ENCODE measurements at places on chromosomes 7 and 10.

GRCh38 chr7:143406002-143406357, 2.7 kb downstream of the EPHA1 start:
- DNase-seq = no peak

GRCh38 chr7:158676171-158676840, 28.3 kb downstream of the NCAPG2 start:
- no peak for DNase-seq

DNA sequence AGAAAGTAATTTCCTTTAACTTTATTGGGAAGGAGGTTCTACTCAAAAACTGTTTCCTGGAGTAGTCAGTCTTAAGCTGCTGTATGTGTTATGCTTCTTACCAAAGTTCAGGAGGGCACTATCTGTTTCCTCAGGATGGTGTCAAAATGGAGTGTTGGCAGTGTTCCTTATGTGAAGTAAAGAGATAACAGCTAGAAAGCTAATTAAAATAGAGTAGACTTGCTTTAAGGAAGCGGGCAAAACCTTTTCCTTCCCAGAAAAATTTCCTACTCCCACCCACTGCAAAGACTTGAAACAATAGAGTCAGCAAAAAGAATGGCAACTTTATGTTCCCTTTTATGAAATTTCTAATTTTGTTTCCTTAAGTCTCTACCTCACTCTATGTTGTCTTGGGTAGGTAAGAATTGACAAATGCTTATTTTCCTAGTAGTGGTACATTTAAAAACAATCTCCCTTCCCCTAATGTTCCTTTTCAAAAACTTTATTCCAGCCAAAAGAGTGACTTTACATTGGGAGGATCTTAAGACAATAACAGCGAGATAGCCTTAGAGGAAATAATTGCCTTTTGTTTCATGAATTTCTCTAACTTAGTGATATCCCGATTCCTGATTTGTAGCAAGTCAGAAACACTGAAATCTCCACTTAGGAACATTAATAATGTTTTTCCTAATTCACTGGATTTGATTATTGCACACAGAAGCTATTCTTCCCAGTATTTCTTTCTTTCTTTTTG, 26.5 kb upstream of the ENTPD1 start:
- no peak for DNase-seq

- DNase-seq = no peak
Observed at GRCh38 chr7:93751421-93751820, 139.1 kb downstream of the TFPI2 start.

GRCh38 chr10:14381475-14381874, 50.8 kb upstream of the FRMD4A start:
- no peak for DNase-seq

DNA sequence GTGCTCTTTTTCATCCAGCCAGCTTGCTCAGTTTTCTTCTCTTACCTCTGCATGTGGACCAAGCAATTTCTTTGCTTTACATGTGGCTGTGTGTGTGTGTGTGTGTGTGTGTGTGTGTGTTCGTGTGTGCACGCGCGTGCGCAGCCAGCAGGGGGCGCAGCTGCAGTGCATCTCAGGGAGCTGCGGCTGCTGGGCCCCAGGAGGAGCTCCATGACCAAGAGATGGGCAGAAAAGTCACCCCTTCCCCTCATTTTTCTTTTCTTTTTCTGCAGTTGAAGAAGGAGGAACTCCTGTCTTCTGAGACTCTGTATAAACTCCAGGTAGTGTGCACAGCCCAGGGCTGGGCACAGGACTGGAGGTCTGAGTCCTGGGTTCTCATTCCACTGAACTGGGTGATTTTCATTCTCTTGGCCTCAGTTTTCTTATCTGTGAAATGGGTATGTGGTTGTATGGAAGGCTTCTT, 41.8 kb downstream of the BLNK start:
- peak; percentile 1 for DNase-seq

All from DMS79 treated with DMSO at 0.1 percent for 48 hours (cell line).